ENCODE measurements at places on chromosomes 5 and 9. TPM values are rescaled to one million over a fixed set of nuclear protein-coding genes. Genes with fewer than 3 reads are reported as not detected.

The CTSV gene
- 59.1 TPM for total RNA-seq

The WNT8A gene
- total RNA-seq: not detected

The STK32A gene
- total RNA-seq: 2.0 TPM

The OR1J2 gene
- total RNA-seq: not detected

The PCDHGA2 gene
- total RNA-seq: 1.0 TPM

The AJM1 gene
- 0.12 TPM for total RNA-seq

The SLC46A2 gene
- not detected for total RNA-seq

DNA sequence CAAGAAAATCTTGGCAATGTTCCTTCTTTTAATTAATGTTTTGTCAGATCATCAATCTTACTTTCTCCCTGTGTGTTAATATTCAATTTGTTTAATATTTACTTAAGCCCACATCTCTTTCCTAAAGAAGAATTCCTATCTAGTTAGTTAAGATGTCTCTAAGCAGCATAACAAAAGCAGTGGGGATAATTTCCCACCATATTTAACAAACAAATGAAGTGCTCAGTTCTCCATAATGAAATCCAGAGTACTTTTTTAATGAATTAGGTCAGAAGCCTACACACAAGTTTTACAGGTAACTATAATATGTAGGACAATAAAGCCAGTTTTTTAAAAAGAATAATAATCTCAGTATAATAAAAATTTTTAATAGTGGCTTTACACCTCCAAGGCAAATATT, 1918.8 kb downstream of the EFNA5 start:
- no peak for DNase-seq
- no peaks in the 10 kb centered on the region for H3K27me3 ChIP-seq
- no peak overlapping the region for H3K4me3 ChIP-seq
- H3K36me3 ChIP-seq: no peaks in the 10 kb centered on the region
- no peaks in the 10 kb centered on the region for H3K4me1 ChIP-seq
- H3K27ac ChIP-seq: no peak overlapping the region

DNA sequence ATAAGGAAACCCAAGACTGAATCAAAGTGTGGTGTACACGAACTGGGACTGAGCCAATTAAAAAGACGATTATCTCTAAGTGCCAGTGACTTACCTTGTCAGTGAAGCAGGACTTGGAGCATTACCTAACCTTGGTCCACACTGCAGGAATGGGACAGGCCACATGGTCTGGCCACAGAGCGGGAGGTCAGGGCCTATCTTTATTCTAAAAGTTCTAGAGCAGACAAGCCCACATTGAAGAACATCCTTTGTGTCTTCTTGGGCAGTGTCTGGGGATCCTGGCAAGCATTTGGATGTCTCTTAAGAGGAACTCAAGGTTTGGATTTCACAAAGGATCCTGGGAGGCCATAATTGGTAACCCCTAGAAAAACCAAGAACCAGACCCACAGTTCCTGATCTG, 16.5 kb downstream of the SPRY4 start:
- no peak for DNase-seq
- H3K27ac ChIP-seq: 0 out of 2 replicates have a peak overlapping the region, but pooled peaks have one; percentile 56
- no peaks in the 10 kb centered on the region for H3K27me3 ChIP-seq
- H3K4me1 ChIP-seq: peaks cover 73% of the 10 kb centered on the region
- H3K4me3 ChIP-seq: no peak overlapping the region

DNA sequence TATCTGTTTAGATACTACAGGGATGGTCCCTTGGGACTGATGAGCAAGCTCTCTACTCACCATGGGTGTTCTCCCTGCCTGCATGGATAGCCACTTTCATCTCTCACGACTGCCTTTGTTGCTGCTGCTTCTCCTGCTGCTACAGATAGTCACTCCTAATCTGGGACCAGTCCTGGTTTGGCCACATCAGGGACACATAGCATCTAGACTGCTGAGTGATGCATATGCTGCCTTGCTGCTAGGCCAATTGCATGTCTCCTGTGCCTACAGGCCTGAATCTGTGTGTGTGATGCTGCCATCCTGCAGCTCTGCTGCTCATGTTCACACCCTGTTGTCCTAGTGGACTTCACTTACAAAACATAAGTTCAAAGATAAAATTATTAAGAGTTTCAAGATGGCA, 297.1 kb downstream of the HCN1 start:
- H3K27ac ChIP-seq: no peak overlapping the region
- H3K4me3 ChIP-seq: no peak overlapping the region
- H3K36me3 ChIP-seq: no peaks in the 10 kb centered on the region
- no peak for DNase-seq
- no peaks in the 10 kb centered on the region for H3K27me3 ChIP-seq
- 0 out of 2 replicates have a peak, but pooled peaks cover 3% of the 10 kb centered on the region for H3K4me1 ChIP-seq

DNA sequence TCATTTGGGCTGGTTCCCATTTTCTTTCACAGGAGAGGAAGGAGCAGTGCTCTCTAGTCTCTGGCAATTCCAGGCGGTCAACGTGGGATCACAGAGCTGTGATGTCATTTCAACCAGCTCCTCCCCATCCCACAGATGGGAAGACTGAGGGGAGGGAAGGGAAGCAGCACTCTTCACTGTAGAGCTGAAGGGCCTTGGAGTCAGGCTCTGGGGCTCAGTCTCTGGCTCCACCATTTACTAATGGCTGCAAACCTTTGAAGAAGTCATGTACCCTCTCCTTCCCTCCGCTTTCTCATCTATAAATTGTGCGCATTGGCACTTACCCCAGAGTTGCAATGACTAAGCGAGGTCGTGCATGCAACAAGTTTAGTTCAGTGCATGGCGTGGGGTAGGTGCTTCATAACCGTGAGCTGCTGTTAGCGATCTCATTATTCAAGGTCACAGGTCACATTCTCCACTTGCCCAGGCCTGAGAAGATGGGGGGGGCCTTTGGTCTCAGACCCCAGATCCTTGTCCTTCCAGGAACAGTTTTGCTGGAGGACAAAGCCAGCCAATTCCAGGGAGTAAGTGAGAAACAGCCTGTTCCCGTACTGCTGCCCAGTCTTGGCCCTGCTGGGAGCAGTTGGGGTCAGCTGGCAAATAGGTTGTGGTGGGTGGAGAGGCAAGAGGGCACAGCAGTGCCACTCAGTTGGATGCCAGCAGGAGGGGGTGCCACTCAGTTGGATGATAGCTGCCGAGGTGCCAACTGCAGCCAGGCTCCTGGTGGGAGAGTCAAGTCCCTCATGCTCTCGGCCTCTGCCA, 136.7 kb downstream of the RGS3 start:
- no peak for DNase-seq
- H3K4me1 ChIP-seq: peaks cover 20% of the 10 kb centered on the region
- no peaks in the 10 kb centered on the region for H3K27me3 ChIP-seq

DNA sequence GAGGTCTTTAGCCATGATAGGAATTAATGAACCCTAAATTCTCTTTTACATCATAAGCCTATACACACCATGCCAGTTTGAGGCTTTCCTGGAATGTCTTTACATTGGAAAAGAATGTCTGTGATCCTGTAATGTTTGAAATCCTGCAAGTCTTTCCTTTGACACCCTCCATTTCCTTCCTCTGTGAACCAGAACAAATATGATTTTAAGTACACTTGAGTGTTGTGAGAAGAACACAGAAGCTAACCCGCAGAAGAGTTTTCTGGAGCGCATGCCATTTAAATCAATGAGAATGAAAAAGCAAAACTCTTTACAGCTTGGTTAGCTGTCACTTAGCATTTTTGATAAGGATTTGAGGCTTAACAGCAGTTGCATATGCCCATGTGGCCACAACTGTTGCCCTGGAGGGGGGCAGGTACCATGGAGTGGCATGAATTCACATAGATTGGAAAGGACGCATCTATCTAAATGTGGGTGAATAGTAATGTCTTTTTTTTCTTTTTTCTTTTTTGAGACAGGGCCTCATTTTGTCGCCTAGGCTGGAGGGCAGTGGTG, 372.6 kb downstream of the KDM4C start:
- no peak overlapping the region for H3K4me3 ChIP-seq
- no peaks in the 10 kb centered on the region for H3K27me3 ChIP-seq
- no peaks in the 10 kb centered on the region for H3K36me3 ChIP-seq
- H3K27ac ChIP-seq: no peak overlapping the region
- no peak for DNase-seq
- peaks cover 6% of the 10 kb centered on the region for H3K4me1 ChIP-seq

DNA sequence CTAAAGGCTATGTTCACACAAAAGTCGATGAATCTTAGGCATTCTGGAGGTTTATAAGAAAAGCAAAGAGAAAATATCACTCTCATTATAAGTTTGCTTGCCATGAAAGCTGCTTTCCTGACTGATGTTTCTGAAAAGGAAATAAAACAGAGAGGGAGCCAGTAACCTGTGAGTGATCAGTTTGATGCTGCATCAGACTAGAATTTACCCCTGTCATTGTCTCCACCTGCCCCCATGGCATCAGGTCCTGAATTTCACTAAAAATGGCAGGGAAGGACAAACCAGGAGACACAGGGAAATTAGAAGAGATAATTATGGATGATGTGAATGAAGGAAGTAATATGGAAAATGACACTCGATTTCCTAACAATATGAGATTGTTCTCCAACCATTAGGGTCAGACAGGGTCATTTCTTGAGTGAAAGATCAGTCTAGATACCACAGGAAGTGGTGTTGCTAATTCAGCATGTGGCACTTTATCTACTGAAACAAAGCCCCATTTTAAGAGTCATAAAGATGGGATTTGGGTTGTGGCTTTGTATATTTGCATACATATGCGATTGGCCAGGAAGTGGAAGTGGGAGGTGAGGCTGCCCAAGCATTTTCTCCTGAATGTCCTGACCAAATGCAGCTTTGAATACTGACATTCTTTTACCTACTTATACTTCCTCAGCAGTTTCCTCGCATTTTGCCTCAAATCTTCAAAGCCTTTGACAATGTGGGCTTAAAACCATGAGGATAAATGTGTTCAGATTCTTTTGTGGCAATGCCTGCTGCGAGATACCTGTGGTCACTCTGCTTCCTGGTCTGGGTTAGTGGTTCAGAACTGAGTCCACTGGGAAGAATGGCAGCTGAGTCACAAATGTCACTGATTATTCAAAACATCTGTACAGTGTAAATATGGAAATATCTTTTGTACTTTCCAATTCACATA, 29.7 kb downstream of the MEGF10 start:
- no peak overlapping the region for H3K4me3 ChIP-seq
- H3K4me1 ChIP-seq: peaks cover 45% of the 10 kb centered on the region
- H3K36me3 ChIP-seq: no peaks in the 10 kb centered on the region
- no peaks in the 10 kb centered on the region for H3K27me3 ChIP-seq
- peak overlapping the region; percentile 35 for H3K27ac ChIP-seq

DNA sequence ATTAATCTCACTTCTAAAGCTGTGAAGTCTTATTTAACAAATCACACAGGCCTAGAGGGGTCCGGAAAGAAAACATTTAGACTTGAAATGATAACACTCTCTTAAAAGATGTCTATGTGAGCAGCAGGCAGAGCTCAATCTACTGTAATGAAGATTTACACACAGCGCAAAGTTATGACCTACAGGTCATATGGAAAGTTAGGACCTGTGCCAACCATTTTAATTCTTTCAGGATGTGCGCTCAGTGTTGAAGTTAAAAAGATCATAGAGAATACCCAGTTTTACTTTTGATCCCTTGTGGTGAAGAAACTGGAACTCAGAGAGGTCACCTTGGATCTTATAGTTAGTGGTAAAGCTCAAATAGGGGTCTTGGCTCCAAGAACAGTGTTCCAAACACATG, 3.1 kb upstream of the CREBRF start:
- H3K4me3 ChIP-seq: no peak overlapping the region
- H3K36me3 ChIP-seq: no peaks in the 10 kb centered on the region
- no peaks in the 10 kb centered on the region for H3K27me3 ChIP-seq
- no peak for DNase-seq

DNA sequence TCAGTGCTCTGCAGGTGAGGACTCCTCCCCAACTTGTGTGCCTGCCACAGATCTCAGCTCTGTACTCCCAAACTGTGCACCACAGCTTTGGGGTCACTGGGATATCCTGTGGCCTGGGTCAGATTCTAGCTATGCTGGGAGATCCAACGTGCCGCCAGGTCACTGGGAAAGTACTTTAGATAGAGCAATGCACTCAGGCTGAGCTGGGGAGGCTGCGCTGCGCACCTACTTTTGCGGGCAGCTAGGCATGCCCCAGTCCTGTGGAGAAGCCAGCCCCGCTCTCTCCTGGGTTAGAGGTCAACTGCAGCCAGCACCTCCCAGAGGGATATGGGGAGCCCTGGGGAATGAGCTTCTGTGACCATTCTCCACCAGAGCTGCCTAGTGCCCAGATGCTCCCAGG, 552.1 kb upstream of the CDH9 start:
- no peak overlapping the region for H3K4me3 ChIP-seq
- H3K27ac ChIP-seq: no peak overlapping the region
- no peak for DNase-seq
- H3K27me3 ChIP-seq: no peaks in the 10 kb centered on the region
- H3K36me3 ChIP-seq: no peaks in the 10 kb centered on the region
- peaks cover 7% of the 10 kb centered on the region for H3K4me1 ChIP-seq

- no peaks in the 10 kb centered on the region for H3K27me3 ChIP-seq
- no peak for DNase-seq
- 0 out of 2 replicates have a peak, but pooled peaks cover under 1% of the 10 kb centered on the region for H3K4me1 ChIP-seq
- no peak overlapping the region for H3K4me3 ChIP-seq
These were observed 910.0 kb upstream of the WWC1 start for GRCh38 chr5:167381457-167381856.

DNA sequence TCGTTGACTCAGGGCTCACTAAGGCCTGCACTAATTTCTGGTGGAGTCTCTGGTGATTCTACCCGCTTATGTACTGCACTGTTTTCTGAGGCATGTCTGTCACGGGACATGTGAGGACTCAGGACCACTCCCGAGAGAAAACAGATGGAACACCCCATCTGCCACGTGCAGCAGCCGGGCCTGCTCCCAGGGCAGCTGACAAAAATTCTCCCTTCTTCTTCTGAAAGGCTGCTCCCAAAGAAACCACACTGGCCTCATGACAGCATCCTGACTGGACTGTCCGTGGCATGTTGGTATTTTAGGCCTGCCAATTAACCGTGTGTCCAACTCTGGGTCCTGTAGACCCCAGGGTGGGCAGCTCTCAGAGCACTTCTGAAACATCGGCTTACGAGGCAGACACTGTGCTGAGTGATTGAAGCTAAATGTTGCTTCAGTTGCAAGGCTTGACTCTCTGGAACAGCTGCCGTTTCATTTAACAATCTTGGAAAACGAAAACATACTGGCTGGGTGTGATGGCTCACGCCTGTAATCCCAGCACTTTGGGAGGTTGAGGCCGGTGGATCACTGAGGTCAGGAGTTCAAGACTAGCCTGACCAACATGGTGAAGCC, 39.0 kb downstream of the FAM240B start:
- no peak overlapping the region for H3K4me3 ChIP-seq
- H3K27me3 ChIP-seq: no peaks in the 10 kb centered on the region
- H3K36me3 ChIP-seq: no peaks in the 10 kb centered on the region
- no peak overlapping the region for H3K27ac ChIP-seq
